ENCODE measurements at places on chromosomes 7 and 10.

DNA sequence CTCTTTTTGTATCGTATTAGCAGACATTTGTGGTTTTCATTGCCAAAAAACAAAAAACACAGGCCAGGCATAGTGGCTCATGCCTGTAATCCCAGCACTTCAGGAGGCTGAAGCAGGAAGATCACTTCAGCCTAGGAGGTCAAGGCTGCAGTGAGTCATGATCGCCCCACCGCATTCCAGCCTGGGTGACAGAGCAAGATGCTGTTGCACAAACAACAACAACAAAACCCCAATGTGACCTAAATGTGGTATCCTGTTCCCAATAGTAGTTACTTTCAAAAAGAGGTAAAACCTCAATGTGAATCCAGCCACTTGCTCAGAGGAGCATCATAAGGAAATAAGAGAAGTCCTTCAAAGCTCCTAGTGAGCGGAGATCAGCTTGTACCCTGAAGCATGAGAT lies 45.8 kb upstream of the SKAP2 start:
- no peak for DNase-seq

DNA sequence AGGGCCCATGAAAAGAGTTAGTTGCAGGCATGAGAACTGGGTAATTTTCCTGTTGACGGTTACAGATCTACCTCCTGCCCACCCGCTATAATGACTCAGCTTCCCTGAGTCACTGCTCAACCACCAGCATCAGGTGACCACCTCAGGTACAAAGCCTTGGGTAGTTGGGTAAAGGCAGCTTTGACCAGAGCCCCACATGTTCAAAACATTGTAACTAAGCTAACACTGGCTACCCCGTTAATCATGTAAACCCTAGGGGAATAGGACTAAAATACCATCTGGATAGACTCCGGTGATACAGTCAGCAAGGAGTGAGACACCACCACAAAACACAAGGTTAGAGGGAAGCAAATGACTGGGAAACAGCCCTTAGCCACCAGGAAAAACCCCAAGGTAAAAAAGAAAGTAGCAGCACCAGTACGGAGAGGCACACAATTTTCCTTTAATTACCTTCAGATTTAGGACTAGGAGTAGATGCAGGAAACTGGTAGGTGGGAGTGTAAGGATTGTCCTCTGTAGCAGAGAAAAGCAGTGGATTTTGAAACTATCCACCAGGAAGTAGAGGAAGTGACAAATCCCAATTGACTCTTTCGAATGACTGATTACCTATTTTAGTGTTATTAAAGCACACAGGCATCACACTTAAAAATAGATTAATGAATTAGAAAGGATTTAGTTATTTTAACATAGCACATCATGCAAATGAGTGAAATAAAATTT lies 103.5 kb upstream of the PDLIM1 start:
- no peak for DNase-seq

DNA sequence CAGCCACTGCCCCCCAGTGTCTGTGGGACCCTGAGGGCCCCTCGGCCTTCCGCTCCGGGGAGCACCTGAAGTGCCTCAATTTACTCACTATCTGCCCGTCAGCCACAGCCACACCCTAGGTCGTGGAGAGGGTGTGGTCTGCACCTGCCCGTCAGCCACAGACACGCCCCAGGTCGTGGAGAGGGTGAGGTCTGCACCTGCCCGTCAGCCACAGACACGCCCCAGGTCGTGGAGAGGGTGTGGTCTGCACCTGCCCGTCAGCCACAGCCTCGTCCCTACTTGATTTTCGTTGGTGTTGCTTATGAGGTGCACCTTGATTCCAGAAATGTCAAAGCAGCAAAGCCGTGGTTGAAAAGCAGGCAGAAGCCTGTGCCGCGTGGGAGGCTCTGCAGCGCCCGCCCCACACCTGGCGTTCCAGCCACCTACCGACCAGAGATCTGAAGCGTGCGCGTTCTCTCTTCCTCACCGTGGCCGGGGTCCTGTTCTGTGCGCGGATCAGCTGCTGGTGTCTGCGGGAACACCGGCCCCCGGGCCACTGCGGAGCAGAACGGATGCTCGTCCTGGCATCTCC lies 101.6 kb downstream of the DYNC2I1 start:
- DNase-seq: no peak

DNA sequence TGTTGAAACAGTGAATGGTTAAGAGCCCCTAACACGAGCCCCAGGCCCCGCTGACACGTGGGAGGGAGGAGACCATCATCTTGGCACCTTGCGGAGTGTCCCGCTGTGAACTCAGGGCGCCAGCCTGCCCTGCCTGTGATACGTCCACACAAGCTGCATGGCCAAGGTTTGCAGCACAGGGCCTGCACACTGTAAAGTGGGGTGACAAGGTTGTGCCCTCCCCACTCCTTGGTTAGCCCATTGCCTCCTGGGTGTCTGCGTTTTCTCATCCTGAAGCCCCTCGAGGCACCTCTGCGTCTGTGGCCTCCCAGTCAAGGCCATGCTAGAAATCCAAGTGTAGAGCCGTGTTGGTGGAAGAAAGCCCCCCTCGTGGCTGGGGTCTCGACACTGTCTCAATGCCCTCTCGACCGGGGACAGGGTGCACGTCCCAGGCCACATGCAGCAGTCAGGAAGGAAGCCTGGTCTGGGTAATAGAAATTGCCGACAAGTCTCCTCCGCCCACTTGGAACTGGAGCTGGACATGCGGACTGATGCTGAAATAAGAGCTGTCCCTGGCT lies 192.1 kb downstream of the DNAJB6 start:
- no peak for DNase-seq

GRCh38 chr10:107747851-107748250 lies 583.3 kb upstream of the SORCS1 start:
- DNase-seq: no peak

GRCh38 chr10:33883881-33884280 lies 549.4 kb upstream of the NRP1 start:
- no peak for DNase-seq

DNA sequence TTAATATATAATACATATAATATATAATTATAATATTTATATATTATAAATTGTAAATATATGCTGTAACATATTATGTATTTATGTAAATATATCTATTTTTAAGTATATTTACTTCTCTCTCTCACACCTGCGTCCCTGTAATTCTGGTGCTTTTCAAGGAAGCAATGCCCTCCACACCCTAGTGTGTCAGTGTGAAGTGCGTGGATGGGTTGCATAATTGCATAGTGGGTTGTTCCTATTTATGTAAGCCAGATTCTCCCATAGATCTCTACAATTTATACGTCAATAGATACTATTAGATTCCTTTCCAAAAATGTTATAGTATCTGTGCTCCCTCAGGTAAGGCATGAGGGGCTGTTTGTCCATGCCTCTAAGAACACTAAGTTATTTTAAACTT lies 49.9 kb upstream of the CPN1 start:
- DNase-seq: no peak

GRCh38 chr7:85424298-85424697 lies 237.4 kb upstream of the SEMA3D start:
- no peak for DNase-seq

DNA sequence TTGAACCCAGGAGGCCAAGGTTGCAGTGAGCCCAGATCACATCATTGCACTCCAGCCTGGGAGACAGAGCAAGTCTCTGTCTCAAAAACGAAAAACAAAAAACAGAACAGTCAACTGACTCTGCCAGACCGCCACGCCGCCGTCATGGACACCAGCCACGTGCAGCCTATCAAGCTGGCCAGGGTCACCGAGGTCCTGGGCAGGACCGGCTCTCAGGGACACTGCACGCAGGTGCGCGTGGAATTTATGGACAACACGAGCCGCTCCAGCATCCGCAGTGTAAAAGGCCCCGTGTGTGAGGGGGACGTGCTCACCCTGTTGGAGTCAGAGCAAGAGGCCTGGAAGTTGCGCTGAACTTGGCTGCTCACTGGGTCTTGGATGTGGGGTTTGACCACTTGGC lies 470.0 kb downstream of the CALN1 start:
- DNase-seq: no peak

DNA sequence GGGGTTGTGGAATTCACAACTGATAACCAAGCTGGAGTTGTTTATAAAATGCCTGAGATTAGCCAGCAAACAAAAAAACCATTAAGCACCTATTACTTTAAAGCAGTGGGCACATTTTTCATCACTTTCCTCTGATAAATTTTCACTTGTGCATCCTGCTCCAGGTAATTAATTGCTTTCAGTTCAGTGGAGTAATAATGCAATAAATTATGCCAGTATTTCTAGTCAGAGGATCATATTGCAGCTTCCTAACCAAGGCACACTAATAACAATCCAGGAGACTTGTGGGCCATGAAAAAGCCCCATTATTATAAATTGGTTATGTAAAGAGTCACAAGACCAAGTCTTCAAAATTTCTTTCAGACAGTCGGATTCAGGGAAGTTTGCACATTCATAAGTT lies 193.2 kb downstream of the LRMDA start:
- DNase-seq: no peak

DNA sequence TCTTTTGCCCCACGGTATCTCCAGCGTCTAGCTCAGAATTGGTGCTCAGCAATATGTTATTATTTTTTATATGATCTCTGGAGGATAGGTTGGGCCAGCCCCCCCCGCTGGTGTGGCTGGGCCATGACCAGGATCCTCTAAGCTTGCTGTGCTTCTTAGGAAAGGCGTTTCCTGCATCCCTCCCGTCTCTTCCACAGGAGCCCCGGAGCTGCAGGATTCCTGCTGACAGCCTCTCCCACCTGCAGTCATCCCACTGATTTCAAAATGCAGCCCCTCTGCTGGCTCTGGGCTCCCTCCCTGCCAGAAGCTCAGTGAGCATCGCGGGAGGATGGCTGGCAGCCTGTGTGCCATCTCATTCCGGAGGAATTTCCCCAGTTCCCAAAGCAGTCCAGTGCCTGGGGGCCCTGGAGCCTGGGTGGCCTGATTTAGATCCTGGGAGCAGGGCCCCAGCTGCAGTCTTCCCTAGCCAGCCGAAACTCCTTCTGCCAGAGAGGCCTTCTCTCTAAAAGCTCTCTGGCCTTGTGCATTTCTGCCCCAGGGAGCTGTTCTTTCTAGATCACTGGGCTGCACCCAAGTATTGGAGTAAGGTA lies 21.8 kb upstream of the GOLGA7B start:
- no peak for DNase-seq

GRCh38 chr10:31599626-31600504 lies 280.8 kb downstream of the ZEB1 start:
- no peak for DNase-seq

Data from stimulated activated CD8-positive, alpha-beta memory T cell treated with anti-CD3 and anti-CD28 coated beads, Interleukin-15, amount 100 ng/mL, for 4 hours (primary cell).